ENCODE measurements at places on chromosomes 7 and 10.

- no peak for DNase-seq
Observed at GRCh38 chr7:114008696-114009095, 89.9 kb upstream of the PPP1R3A start.

GRCh38 chr10:3807928-3808496 lies 23.0 kb upstream of the KLF6 start:
- no peak for DNase-seq

- no peak for DNase-seq
Observed at GRCh38 chr10:132151286-132151950, 35.3 kb upstream of the DPYSL4 start.

- DNase-seq, result no peak
Observed at GRCh38 chr10:22374489-22375126, 29.3 kb downstream of the SPAG6 start.

DNA sequence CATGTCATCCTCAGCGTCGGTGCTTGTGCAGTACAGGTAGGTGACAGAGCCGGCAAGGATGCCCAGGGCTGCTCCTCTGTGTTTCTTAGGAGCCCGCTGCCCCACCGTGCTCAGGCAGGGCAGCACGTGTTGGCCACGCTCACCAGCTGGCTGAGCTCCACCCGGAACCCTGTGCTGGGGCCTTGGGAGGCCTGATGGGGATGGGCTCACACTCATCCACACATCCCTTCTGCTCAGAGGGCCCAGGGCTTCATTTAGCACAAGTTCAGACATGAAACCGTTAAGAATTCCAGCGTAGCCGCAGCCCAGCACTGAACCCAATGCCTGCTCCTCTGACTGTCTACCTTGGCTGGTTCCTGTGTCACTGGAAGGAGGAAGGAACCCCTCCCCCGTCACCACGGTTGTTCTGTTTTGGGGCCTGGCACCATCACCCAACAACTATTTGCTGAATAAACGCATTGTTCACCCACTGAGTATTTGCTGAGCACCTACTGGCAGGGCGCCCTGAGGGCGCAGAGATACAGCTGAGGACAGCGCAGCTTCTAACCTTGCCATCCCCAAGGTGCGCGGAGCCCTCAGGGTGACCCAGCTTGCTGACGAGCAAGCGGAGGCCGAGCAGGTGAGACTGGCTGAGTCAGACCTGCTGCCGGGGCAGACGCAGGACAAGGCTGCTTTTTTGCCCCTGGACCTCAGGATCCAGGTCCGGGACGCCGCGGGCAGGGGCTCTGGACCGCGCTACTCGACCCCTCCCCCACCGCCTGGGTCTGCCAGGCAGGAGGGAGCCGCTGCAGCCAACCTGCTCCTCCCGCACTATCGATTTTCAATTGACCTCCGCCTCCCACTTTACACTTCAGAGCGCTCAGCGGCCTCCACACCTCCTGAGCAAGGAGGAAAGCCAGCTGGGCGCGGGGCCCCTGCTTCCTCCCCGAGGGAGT lies 50.6 kb upstream of the RET start:
- peak; percentile 90 for DNase-seq

- DNase-seq, result no peak
Observed at GRCh38 chr10:34494012-34494411, 321.1 kb downstream of the PARD3 start.

GRCh38 chr10:22724773-22725172 lies 10.4 kb upstream of the PIP4K2A start:
- DNase-seq, result no peak

- no peak for DNase-seq
Observed at GRCh38 chr7:143436325-143436946, 6.8 kb upstream of the TAS2R60 start.

All from ELF-1 (cell line).